Lung (tissue), 17 donors: ENCODE measurements at places on chromosomes 3 and 15. TPM values are rescaled to one million over a fixed set of nuclear protein-coding genes. Genes with fewer than 3 reads are reported as not detected.

Gene TTLL13
- total RNA-seq = 1.4 TPM

Gene CD200
- 4.6 TPM for total RNA-seq

Gene LINGO1
- 5.1 TPM for total RNA-seq

Gene SPSB4
- total RNA-seq = 2.4 TPM

Gene LRRN1
- 2.2 TPM for total RNA-seq

Gene SNTN
- 41.4 TPM for total RNA-seq

Gene HRH1
- total RNA-seq = 5.6 TPM

Gene C3orf70
- total RNA-seq = 4.9 TPM

Gene MASP1
- total RNA-seq = 8.3 TPM

- H3K4me3 ChIP-seq = no peak overlapping the region
- no peaks in the 10 kb centered on the region for H3K36me3 ChIP-seq
- no peaks in the 10 kb centered on the region for H3K27me3 ChIP-seq
- no peak overlapping the region for H3K27ac ChIP-seq
- DNase-seq = no peak
Measured at GRCh38 chr3:187120326-187120725, 19.0 kb downstream of the RPL39L start.

DNA sequence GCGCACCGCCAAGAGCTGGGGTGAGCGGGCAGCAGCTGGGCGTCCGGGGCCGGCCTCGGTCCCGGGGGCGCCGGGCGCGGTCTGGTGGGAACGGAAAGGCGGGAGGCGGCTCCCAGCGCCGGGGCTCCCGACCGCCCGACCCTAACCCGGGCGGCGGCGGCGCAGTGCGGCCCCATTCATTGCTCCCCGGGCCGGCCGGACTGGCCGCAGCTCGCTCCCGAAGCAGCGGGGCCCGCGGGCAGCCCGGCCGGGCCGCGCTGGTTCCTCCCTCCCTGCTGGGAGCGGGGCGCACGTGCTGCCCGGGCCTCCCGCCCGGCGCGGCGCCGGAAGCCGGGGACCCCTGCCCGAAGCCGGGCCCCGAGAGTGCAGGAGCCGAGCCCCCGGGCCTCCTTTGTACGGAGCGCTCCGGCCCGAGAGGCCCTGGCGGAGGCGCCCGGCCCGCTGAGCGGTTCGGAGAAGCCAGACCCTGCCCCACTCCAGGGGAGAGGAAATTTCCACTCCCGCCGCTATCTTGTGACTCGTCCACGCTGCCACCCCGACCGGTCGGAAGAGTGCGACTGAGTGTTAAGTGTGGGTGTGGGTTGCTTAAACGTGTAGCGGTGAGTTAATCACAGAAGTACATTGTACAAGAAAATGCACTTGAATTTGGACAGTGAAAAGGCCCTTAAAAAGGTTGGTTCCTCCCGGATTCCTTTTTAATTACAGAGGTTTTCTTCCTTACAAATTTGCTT is 613 bp downstream of the ATP1B3 start:
- no peaks in the 10 kb centered on the region for H3K4me1 ChIP-seq
- H3K27ac ChIP-seq = peak overlapping the region; percentile 100

- no peak overlapping the region for H3K4me3 ChIP-seq
- peak; percentile 40 for DNase-seq
- H3K36me3 ChIP-seq = peaks cover 2% of the 10 kb centered on the region
- H3K27me3 ChIP-seq = no peaks in the 10 kb centered on the region
- H3K4me1 ChIP-seq = peaks cover 8% of the 10 kb centered on the region
- no peak overlapping the region for H3K27ac ChIP-seq
Measured at GRCh38 chr3:113275583-113275928, 64.2 kb downstream of the BOC start.

- no peak overlapping the region for H3K4me3 ChIP-seq
- peaks cover 1% of the 10 kb centered on the region for H3K4me1 ChIP-seq
- no peaks in the 10 kb centered on the region for H3K36me3 ChIP-seq
- no peak overlapping the region for H3K27ac ChIP-seq
Measured at GRCh38 chr15:94297558-94297957, 66.2 kb downstream of the MCTP2 start.

DNA sequence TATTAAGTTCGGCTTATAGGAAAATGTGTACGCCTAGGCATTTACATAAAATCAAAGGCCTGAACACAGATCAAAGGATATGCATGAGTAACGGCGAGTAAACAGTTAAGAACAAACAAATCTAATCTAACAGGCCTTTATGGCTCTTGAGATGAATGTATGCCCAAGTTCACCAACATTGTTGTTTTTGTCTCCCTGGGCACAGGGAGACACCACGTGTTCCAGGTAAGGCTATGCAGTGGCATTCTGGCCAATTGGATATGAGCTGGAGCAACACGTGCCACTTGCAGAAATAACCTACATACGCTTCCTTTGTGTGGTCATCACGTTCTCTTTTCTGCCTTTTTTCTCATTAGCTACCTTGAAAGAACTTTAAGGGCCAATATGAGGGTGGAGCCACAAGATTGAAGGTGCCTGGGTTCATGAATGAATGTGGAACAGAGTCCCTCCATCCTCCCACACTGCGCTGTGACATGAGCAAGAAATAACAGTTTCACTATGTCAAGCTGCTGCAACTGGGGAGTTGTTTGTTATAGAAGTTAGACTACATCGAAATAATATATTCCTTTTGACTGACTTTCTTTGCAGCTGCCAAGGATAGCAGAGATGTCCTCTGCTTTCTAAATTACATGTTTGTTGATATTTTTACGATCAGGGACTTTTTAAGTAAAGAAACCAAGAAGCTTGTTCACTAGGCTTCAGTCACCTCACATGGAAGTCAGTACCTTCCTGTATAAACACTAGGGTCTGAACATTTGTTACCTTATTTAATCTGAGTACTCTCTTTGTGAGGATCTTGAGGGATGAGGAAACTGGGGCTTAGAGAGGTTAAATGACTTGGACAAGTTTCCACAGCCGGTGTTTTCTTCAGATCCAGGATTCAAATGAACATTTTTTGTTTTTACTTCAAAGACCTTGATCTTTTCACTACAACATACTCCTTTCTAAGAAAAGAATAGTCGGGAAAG is 427.5 kb upstream of the TBL1XR1 start:
- peaks cover 9% of the 10 kb centered on the region for H3K4me1 ChIP-seq
- no peak overlapping the region for H3K27ac ChIP-seq
- no peaks in the 10 kb centered on the region for H3K27me3 ChIP-seq
- H3K4me3 ChIP-seq = no peak overlapping the region
- DNase-seq = no peak

- no peaks in the 10 kb centered on the region for H3K27me3 ChIP-seq
- H3K36me3 ChIP-seq = no peaks in the 10 kb centered on the region
- no peak for DNase-seq
Measured at GRCh38 chr3:154656486-154656885, 226.5 kb upstream of the GPR149 start.

GRCh38 chr3:70608434-70608833 is 296.0 kb upstream of the MDFIC2 start:
- no peaks in the 10 kb centered on the region for H3K4me1 ChIP-seq
- H3K4me3 ChIP-seq = no peak overlapping the region
- no peaks in the 10 kb centered on the region for H3K36me3 ChIP-seq
- DNase-seq = no peak

DNA sequence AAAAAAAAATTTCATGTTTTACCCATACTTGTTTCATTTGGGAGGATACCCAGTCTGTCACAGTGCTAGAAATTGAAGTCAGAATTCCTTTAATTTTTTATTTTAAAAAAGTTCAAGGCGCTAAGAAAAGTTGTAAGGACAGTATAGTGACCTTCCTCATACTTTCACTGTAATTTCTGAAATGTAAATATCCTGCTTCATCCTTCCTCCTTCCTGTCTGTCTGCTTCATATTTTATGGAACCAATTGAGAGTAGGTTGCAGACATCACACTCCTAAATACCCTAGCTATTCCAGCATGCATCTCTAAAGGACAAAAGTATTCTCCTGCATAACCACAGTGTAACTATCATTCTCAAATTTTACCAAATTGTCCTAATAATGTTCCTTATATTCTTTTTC is 35.8 kb downstream of the CMTM8 start:
- no peak for DNase-seq
- no peak overlapping the region for H3K4me3 ChIP-seq
- H3K36me3 ChIP-seq = no peaks in the 10 kb centered on the region
- H3K4me1 ChIP-seq = peaks cover 3% of the 10 kb centered on the region

- no peaks in the 10 kb centered on the region for H3K4me1 ChIP-seq
- H3K4me3 ChIP-seq = no peak overlapping the region
- H3K27ac ChIP-seq = no peak overlapping the region
- DNase-seq = no peak
- no peaks in the 10 kb centered on the region for H3K27me3 ChIP-seq
Measured at GRCh38 chr3:17261627-17262369, 377.0 kb downstream of the PLCL2 start.

GRCh38 chr3:196837819-196838420 is 29.8 kb upstream of the SENP5 start:
- no peak overlapping the region for H3K4me3 ChIP-seq
- no peaks in the 10 kb centered on the region for H3K36me3 ChIP-seq
- no peaks in the 10 kb centered on the region for H3K4me1 ChIP-seq
- H3K27ac ChIP-seq = no peak overlapping the region
- peak; percentile 38 for DNase-seq
- H3K27me3 ChIP-seq = no peaks in the 10 kb centered on the region

- no peak overlapping the region for H3K4me3 ChIP-seq
- no peaks in the 10 kb centered on the region for H3K4me1 ChIP-seq
- H3K27ac ChIP-seq = no peak overlapping the region
- no peaks in the 10 kb centered on the region for H3K36me3 ChIP-seq
- peak; percentile 58 for DNase-seq
- no peaks in the 10 kb centered on the region for H3K27me3 ChIP-seq
Measured at GRCh38 chr3:78255403-78255802, 1215.5 kb downstream of the ROBO2 start.

DNA sequence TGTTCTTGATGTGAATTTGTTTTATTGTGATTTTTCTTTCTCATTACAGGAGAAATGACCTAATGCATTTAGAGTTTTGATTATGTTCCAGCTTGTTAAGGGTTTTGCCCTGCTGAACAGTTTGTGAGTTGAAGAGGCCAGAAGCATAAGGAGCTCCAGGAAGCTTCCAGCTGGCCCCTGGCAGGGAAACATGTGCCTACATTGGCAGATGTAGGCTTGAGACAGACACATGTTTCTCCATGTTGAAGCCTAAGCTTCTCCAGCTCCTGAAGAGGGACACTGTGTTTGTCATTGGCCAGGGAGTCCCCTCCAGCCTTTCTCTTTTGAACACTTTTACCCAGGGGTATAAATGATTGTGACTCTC is 88.4 kb downstream of the ASB7 start:
- H3K4me3 ChIP-seq = no peak overlapping the region
- no peak for DNase-seq
- no peaks in the 10 kb centered on the region for H3K27me3 ChIP-seq

DNA sequence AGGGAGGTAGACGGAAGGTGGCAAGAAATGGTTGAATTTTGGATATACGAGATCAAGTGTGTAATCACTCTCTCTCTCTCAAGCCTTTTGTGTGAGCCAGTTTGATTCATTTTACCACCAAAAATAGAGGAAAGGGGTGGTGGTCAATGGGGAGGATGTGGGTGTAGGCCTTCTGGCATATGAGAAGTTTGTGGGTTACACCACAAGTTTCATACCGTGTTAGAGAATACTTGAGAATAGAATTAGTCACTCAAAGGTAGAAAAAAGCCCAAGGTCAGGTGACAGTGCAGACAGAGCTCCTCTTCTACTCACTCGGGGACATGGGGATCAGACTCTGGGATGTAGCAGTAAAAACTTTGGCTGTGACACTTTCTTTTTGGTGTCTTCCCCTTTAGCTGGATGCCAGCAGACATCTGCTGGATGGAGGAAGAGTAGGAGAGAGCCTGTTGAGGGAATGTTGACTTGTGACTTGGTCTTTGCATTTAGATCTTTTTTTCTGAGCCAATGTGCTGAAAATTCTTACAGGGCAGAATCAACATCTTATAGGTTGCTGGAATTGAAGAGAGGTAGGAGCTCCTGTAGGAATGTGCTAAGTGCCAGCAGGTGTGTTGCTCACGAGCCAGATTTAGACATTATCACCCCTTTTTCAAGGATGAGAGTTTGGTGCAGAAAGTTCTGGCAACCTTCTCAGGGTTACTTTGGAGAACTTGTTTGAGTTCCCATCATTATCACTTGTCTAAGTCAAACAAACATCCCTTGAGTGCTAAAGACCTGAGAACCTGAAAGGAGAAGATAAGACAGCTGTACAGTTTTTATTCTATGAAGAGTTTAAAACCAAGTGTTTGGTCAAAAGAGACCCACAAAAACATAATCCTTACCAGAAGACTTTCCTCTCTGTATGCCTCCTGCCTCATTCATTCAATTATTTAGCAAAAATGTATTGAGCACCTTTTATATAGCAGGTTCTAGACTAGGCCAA is 43.9 kb upstream of the RYK start:
- H3K4me1 ChIP-seq = peaks cover 19% of the 10 kb centered on the region
- no peak for DNase-seq
- H3K27me3 ChIP-seq = no peaks in the 10 kb centered on the region
- no peaks in the 10 kb centered on the region for H3K36me3 ChIP-seq
- H3K4me3 ChIP-seq = no peak overlapping the region

DNA sequence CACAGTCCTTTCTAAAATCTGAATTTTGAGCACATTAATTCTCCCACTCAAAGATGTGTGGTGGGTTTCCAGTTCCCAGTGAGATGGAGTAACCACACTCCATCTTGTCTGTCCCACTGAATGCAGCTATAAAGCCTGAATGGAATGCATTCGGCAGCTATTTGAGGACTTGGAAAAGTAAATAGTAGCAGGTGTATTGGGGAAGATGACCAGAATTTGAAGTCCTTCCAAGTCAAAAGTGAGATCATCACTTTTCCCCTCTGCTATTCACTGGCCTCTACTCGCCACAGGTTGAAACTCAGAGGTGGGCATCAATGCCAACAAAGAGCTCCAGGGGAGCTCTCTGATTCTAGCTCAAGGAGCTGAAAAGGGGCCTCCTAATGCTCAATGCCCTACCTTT is 8.1 kb upstream of the GNB5 start:
- peaks cover 1% of the 10 kb centered on the region for H3K36me3 ChIP-seq
- H3K27ac ChIP-seq = no peak overlapping the region
- no peak overlapping the region for H3K4me3 ChIP-seq

DNA sequence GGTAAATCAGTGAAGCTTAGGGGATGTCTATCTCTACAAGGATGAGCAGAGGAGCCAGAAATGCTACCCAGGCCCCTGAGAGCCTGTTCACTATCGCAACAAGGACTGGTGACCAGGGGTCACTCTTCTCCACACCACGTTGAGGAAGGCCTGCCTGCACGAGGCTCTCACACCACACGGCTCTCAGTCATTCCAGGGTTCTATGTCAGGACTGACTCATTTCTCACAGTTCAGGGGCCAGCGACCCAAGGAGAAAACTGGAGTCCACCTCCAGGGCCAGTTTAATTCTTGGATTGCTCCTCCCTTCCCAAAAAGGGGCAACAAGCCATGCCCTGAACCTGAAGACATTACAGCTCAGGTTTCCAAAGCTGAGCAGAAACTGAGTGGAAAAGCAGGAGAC is 33.9 kb downstream of the ANP32A start:
- H3K4me3 ChIP-seq = no peak overlapping the region
- peaks cover 11% of the 10 kb centered on the region for H3K36me3 ChIP-seq
- peaks cover 43% of the 10 kb centered on the region for H3K4me1 ChIP-seq
- peak overlapping the region; percentile 41 for H3K27ac ChIP-seq

DNA sequence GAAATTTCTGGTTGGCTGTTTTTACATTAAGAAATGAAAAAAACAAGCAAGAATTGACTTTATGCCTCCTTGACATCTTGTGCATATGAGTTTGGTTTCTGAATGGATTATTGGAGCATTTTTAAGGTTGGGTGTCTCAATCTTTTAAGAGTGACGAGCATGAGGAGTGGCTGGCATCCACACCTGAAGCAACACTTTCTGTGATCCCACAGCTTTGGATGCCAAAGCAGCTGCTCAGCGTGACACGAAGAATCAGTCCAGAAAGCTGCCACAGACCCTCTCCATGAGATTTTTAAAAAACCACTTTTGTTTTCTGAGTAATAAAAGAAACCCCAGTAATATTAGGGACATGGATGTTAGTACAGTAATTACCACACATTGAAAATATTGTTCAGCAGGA is 154.5 kb downstream of the KLF13 start:
- no peaks in the 10 kb centered on the region for H3K27me3 ChIP-seq
- H3K4me1 ChIP-seq = peaks cover 28% of the 10 kb centered on the region
